ENCODE measurements at places on chromosomes 16 and 17.
A peak's percentile ranks its signal among the peaks of the same experiment; 100 is the strongest.

DNA sequence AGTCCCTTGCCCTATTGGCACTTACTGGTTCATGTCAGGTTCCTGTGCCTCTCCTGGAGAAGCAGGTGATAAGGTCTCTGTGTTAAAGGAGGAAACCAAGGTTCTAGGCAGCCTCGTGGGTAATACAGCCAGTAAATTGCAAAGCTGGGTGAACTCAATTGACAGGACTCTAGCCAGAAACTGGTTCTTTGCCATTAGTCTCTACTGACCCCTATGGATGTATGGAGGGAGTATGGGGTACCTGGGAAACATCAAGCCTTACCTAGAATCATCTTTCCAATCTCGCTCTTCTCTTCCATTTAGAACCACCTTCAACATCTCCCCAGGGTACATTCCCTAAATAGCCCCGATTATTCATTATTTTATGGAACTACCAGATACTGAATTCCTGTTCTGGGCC lies 169.3 kb downstream of the CDH13 start:
- DNase-seq: no peak

DNA sequence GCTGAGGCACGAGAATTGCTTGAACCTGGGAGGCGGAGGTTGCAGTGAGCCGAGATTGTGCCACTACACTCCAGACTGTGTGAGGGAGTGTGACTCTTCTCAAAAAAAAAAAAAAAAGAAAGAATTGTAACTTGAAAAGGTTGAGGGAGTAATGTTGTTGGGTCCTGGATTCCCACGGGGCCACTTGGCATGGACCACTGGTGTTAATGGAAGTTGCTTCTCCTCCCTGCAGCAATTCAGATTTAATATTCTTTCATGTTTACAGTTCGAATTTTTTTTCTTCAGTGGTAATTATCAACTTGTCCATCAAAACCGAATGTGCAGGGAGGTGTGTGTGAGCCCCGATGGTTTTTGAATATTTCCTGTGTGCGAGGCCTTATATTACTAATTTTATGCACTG lies 7.2 kb downstream of the EPN2 start:
- DNase-seq: no peak

- DNase-seq: no peak
Measured at GRCh38 chr17:32261417-32261736, 4.3 kb upstream of the RHBDL3 start.

GRCh38 chr16:69741519-69741918 lies 13.2 kb downstream of the NOB1 start:
- peak; percentile 30 for DNase-seq

- peak; percentile 59 for DNase-seq
Measured at GRCh38 chr17:58569196-58569595, 54.8 kb upstream of the MTMR4 start.

GRCh38 chr17:39920218-39921210 lies 2.1 kb upstream of the GSDMB start:
- DNase-seq: no peak

DNA sequence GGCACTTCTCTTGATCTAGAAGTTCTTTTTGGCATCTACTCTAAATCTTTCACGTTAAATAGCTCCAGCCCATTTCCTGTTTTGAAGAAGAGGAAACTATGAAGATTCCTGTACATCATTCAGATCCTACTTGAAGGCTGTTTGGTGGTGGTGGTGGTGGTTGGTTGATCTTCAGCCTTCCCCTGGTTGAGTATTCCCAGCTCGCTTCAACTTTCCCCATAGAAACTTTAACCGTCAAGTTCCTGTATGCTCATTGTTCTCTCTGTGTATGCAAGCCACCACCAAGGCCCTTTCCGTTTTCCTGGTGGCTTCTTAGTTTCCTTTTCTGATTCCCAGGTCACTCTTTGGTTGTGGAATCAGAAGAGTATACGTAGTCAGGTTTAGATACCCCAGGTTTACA lies 3.3 kb downstream of the LRRC46 start:
- no peak for DNase-seq

- no peak for DNase-seq
Measured at GRCh38 chr17:50308666-50309065, 34.4 kb downstream of the TMEM92 start.

- DNase-seq: peak; percentile 79
Measured at GRCh38 chr16:48156790-48157209, 1.0 kb upstream of the ABCC12 start.

DNA sequence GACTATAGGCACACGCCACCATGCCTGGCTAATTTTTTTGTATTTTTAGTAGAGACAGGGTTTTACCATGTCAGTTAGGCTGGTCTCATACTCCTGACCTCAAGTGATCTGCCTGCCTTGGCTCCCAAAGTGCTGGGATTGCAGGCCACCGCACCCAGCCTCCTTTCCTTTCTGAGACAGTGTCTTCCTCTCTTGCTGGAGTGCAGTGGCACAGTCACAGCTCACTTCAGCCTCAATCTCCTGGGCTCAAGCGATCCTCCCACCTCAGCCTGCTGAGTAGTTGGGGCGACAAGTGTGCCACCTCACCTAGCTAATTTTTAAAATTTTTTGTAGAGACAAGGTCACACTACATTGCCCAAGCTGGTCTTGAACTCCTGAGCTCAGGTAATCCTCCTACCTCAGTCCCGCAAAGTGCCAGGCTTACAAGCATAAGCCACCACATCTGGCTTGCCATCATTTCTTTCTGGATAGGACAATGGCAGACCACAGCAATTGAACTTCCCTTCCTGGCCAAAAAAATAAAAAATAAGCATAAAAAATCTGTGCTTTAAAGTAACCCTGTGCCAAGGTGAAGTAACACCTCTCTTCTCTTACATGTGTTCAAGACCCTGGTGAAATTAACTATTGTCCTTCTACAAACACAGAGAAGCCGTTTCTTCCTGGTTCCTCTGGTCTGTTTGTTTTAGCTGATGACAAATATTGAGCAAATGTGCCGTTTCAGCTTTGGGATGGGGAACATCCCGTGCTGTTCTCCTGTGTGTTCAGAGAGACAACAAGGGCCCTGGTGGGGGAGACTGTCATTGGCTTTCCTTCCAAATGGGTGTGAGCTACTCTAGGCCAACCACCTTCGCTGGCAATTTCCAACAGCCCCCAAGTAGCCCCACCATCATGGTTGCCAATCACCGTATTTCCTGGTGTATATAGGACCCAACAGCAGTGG lies 60.2 kb downstream of the EMP2 start:
- no peak for DNase-seq

DNA sequence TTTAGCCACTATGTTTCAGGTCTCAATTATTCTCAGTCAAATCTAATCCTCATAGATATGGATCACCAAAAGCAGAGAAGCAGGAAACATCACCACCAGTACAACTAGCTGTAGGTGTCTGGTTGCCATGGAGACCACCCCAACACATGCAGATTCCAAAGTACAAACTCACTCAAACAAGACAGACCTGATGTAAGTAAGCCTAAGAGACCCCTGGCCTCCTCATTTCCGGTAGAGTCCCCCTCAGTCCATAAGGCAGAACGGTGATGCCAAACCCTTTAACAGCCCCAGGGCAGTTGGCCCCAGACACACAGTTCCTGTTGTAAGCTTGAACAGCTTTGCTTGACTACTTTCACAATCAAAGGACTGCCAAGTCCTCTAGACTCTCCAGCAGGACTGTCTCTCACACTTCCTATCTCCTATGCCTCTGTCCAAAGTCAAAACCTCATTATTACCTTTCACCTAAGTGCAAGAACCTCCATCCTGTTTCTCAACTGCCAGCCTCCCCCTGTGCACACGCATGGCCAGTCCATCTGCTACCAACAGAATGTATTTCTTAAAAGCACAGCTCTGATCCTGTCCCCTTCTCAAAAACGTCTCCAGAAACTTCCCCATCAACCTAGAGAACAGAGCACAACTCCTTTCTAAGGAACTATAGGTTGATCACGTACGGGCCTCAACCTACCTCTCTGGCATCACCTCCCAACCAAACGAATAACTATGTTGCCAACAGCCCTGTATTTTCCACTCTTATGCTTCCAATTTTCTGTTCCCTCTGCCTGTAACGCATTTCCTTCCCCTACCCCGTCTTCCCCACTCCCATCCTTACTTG lies 23.9 kb downstream of the SLC39A11 start:
- no peak for DNase-seq

DNA sequence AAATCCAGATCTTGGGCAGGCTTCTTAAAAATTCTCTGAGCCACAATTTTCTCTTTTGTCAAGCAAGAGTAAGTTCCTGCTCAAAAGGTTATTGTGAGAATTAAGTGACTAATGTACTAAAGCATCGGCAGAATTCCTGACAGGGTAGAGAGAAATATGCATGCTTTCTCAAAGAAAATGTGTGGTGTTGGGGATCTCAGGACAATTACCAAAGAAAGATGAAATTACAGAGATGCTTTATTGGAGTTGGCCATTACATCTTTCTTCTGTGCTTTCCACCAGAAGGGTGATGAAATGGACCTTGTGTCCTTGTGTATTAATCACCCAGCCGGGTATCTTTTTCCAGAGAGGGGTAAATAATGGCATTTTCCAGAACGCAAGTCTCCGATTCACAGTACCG lies 1.7 kb upstream of the USP43 start:
- DNase-seq: no peak

GRCh38 chr17:58447039-58447975 lies 30.0 kb upstream of the RNF43 start:
- peak; percentile 90 for DNase-seq

DNA sequence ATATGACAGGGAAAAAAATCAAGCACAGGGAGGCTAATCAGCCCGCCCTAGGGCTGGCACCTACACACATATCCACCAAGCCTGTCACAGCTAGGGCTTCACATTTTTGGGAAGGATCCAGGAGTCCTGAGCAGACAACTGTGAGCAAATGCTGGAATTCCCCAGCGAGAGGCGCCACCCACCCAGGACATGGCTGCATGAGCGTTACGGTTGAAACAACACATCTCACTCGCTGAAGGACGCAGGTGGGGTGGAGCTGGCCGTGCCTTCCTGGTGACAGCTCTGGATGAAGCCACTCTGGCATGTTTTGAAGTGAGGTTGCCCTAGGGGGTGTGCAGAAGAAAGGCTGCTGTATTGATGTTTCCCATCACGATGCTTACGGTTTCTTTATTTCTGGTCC lies 315.1 kb upstream of the EEF2KMT start:
- no peak for DNase-seq

GRCh38 chr17:1997927-1998742 lies 27.0 kb downstream of the RTN4RL1 start:
- DNase-seq: no peak

GRCh38 chr17:20009052-20009301 lies 182 bp upstream of the SPECC1 start:
- DNase-seq: no peak

Data from inflammatory macrophage (primary cell).